ENCODE measurements at places on chromosomes 5 and 9.
A peak's percentile ranks its signal among the peaks of the same experiment; 100 is the strongest.

- no peak for DNase-seq
These were observed 676.2 kb downstream of the MAT2B start for GRCh38 chr5:164181604-164182003.

DNA sequence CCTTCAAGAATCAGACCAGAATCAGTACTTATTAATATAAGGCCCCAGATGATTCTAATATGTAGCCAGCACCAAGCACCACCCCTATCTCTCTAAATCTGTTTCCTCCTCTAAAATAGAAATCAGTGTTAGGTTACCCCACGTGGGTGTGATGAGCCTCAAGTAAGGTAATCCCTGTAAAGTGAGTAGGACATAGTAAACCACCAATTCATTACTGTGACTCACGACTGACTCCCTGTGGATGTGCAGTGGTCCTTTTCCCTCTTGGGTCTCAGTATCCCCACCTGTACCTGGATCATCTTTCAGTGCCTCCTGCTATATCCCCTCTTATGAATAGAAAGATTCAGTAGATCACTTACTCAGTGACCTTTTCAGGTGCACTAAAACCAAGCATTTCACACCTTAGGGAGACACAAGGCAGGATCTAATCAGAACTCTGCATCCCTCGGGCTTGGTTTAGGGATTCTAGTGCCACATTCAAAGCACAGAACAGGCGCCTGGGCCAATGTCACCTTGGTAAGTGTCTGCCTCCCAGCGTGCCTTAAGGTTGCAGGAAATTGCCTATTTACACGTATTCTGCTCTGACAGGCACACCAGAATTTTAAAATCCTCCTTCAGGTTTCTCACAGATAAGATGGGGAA is 12.2 kb upstream of the ALDH1B1 start:
- DNase-seq: no peak

- DNase-seq: peak; percentile 61
These were observed 1.8 kb downstream of the MARCHF6 start for GRCh38 chr5:10355071-10355889.

DNA sequence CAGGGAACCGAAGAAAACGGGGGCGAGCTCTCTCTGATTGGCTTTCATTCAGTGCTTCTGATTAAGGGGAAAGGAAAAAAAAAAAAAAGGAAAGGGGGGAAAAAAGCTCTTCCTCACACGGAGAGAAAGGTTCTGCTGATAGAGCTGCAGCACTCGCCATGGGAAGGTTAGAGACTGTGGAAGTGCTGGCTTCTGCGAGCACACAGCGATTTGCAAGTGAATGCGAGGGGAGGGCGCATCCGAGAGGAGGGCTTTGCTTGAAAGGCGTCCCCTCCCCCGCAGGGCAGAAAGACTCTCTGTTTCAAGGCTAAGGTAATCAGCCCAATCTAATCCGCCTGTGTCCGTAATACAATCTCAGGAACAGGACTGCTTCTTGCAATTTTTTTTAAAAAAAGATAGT is at the start of gene CDH10:
Gene CDH10, minus strand, starts transcription at position 218 of the 400 bp plus-strand sequence. CDS start 51,488 bp downstream, outside the sequence.
- DNase-seq: no peak

DNA sequence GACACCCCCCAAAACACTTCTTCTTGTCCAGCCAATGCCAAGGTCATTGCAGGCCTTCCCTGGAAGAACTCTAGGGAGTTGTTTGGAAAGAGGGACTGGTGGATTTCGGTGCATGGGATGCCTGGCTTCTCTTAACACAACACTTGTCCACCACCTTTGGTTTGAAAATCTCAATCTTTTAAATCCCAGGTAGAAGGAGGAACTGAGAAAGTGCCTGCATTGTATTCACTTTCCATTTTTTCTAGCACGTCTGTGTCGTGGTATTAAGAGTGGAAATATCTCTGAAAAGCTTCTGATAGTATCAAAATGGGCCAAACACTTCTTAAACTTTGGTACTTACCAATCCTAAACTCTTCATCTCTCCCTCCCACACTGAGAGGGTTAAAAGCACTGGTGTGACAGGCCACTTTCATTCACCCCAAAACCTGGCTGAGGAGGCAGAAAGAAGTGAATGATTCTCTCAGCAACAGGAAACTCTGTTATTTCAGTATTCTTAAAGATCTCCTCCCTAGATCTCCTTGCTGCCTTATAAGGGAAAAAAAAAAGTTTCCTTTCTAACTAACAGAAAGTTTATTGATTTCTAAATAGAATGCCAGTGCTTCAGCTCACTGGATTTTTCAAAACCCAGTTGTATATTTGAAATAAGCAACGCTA is 3.9 kb upstream of the NFIB start:
- no peak for DNase-seq

- no peak for DNase-seq
These were observed 115.4 kb downstream of the HSD17B3 start for GRCh38 chr9:96186591-96187011.

Data from hematopoietic multipotent progenitor cell treated with erythropoietin and hydrocortisone succinate and interleukin-3 and kit ligand, for 15 days (in vitro differentiated cells).